ENCODE measurements at places on chromosomes 1 and 21.

- DNase-seq: no peak
Observed at GRCh38 chr1:71362691-71363090, 281.9 kb upstream of the ZRANB2 start.

GRCh38 chr1:2981981-2982614 is 39.2 kb upstream of the ACTRT2 start:
- DNase-seq: no peak

DNA sequence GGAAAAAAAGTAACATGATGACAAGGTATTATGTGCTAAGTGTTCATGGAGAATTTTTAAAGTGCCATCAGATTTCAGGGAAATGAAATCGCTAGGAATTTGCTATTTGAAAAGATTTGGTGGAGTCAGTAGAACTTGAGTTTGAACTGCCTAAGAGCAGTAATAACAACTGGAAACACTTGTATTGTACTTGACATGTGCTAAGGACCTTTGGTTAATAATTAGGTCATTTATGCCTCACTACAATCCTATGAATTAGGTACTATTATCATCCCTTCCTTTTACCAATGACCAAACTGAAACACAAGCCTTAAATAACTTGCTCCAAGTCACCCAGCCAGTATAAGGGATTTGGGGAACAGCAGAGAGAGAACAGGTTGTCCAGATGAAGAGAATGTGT is 133.4 kb downstream of the NTNG1 start:
- DNase-seq: no peak

DNA sequence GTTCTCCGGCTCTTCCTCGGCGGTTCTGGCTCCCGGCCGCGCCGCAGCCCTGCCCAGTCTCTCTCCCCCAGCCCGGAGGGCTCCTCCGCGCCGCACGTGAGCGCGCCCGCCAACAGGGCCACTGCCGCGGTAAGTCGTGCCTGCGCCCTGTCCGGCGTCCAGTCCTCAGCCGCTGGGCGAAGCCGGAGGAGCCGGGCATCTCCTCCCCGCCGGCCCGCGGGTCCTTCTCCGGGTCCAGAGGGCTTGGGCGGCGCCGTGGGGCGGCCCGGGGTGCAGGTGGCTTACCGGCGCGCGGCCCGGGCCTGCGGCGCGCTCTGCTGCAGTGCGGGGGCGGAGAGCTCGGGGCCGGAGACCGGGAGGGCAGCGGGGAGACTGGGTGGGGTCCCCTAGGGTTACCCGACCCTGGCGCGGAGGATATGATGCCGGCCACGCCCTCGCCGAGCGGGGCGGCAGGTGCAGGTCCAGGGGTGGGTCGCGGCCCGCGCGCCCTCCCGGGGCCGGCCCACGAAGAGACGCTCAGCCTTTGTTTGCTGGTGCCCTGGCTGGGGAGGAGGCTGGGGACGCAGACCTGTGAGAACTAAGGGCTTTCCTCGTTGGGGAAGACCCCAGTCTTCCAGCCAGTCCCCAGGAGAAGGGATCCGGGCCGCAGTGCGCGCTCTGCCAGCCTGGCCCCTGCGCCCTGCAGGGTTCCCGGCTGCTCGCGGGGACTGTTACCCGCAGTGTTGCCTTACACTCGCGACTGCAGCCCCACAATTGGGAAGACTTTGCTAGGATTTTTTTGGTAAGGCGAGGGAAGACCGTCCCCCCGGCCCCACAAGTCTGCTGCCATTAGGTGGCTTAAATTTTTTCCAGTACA is at the start of gene DOP1B:
Gene DOP1B, plus strand, starts transcription at position 10 of the 856 bp plus-strand sequence. CDS start 7,910 bp downstream, outside the sequence.
- peak; percentile 42 for DNase-seq

DNA sequence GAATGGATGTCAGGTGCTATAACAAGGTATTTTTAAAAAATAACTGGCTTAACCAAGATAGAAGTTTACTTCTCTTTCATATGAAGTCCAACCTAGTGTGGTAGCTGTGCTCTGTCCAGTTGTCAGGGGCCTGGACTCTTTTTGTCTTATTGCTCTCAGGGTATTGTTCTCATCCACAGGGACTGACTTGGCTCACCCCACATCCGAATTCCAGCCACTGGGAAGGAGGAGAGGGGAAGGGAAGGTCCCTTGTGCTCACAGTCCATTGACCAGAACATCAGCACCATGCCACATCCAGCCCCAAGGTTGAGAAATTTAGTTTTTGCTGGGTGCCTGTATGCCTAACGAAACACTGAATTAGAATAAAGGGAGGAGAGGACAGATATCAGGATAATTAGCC is 8.7 kb downstream of the EEIG2 start:
- DNase-seq: no peak

DNA sequence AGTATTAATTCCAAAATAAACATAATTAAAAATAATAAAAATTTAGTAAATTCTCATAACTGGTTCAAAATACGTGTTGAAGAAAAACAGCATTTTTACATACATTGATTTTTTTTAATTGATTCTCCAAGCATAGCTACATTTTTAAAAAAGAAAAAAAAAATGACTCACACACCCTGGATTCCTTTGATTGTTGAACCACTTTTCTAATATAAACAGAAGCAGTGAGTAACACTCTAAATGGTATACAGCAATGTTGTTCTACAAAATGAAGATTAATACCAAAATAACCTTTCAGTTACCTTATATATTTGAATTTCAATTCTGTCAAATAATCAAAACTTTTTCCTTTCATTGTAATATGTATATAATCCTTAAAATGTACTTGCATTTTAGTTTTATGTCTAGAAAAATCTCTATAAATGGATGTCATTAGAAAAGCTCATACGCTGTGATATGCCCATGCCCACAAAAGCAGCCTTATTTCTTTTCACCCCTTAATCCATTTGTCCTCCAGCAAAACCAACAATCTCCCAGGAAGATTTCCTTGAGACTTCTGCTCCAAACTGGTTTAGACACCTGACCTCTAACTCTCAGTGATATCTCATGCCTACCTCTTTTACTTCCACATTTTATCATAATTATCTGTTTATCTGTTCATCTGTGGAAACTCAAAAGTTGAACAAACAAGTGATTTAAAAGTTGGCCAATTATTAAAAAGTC is 246.4 kb upstream of the NR5A2 start:
- DNase-seq: no peak

- no peak for DNase-seq
Observed at GRCh38 chr1:151705753-151706463, 10.7 kb downstream of the CELF3 start.

DNA sequence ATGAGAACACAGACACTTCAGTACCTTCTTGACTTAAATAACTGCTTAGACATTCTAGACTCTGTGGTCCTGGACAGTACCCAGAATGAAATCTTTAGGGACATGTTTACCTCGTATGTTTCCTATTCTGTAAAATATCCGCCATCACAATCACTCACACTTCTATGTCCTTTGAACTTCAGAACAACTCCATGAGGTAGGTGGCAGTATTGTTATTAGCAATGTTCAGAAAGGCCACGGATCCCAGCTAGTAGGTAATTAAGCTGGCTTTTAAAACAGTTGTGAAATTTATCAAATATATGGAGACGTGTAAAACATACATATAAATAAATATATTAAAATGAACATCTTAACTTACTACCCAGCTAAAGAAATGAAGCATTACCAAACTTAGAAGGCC is 83.4 kb downstream of the CACHD1 start:
- DNase-seq: no peak

DNA sequence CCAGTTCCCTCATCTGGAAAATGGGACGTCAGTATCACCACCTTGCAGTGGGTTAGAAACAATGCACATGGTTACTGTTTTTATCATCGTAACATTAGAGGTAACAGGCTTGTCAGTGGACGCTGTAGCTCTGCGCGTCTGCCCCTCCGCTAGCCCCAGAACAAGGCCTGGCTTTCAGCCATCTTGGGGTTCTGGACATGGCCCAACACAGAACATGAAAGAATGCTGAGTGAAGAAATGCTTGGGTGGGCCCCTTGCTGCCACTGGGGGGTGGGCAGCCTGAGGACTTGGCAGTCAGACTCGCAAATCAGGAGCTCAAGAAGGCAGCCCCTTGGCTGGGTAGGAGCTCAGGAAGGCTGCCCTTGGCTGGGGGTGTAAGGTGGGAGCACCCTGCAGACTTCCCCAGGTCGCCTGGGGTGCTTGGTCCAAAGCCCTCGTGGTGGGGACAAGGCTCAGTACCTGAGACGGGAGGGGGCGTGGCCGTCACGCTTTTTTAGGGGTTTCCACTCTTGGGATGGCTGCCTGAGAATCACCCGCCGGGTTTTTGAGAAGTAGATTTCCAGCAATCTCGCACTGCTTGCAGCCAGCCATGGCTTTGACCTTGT is 51.7 kb downstream of the SLC37A1 start:
- no peak for DNase-seq

- no peak for DNase-seq
Observed at GRCh38 chr1:176826265-176826664, 338.2 kb downstream of the ASTN1 start.

GRCh38 chr1:208279826-208280588 is 35.8 kb upstream of the PLXNA2 start:
- DNase-seq: no peak

DNA sequence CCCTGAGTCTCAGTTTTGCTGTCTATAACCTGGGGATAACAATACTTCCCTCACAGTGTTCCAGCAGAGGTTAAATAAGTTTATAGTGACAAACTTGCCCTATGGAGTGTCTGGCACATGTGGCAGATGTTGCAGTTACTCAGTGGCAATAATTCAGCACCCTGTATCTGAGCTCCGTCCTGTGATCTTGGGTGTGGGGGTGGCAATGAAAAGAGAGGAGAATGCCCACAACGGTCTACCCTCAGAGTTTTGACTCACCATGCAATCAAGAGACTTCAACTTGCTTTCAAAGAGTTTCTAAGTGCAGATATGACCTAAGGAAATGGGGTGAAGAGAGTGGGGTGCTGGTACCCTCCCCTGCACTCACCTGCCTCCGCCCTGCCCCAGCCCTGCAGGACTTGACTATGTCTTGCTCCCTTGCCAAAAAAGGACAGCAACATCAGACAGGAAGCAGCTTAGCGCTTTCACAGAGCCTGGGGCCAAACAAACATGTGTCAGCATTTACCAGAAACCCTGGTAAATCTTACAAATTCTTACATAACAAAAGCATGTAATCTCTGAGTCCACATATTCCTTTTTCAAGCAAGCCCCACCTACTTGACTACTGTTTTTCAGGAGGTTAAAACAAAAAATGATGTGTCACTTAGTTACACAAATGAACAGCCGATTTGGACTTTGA is 185.1 kb upstream of the CAMK1G start:
- no peak for DNase-seq

DNA sequence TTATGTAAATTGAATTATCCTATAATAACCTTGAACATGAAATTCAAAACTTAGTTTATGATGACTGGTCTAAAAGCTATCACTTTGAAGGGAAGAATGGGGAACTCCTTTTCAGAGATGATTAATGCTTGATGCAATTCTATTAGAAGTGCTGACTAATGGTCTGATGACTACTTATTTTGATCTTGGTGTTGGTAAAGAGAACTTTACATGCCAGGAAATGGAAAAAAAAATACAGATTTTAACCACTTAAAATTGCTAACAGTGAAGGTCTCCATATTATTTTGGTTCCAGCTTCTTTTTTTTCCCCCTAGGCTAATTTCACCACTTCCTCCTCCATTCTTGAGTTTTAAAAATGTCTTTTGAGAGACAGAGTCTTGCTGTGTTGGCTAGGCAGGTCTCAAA is 22.9 kb downstream of the S1PR1 start:
- DNase-seq: no peak

DNA sequence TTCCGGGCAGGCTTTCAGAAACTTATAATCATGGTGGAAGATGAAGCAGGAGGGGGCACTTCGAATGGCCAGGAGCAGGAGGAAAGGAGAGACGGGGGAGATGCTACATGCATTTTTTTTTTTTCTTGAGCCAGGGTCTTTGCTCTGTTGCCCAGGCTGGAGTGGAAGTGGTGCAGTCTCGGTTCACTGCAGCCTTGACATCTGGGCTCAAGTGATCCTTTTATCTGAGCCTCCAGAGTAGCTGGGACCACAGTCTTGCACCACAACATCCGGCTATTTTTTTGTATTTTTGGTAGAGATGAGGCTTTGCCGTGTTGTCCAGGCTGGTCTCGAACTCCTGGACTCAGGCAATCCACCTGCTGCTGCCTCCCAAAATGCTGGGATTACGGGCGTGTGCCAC is 61.6 kb downstream of the SELENOF start:
- no peak for DNase-seq

- no peak for DNase-seq
Observed at GRCh38 chr1:28577052-28577678, 14.9 kb upstream of the RAB42 start.

GRCh38 chr1:1346501-1346890 is 2.7 kb downstream of the DVL1 start:
- no peak for DNase-seq

DNA sequence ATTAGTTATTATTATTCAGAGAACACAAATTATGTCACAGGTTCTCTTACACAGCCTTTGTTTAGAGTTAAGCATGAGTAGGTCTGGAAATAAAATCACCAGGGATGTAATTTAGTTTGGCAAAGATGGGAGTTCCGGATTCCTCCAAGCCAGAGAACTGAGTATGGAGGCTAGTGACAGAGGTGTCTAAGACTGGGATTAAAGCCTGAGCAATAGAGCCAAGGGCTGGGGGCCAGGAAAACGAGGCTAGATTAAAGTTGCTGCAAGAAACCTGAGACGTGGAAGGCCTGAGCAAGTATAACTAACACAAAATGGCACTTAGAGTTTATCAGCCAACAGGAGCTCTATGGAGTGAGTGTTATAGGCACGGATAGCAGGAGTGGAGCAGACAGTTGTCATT is 381.6 kb downstream of the SRGAP2C start:
- no peak for DNase-seq

DNA sequence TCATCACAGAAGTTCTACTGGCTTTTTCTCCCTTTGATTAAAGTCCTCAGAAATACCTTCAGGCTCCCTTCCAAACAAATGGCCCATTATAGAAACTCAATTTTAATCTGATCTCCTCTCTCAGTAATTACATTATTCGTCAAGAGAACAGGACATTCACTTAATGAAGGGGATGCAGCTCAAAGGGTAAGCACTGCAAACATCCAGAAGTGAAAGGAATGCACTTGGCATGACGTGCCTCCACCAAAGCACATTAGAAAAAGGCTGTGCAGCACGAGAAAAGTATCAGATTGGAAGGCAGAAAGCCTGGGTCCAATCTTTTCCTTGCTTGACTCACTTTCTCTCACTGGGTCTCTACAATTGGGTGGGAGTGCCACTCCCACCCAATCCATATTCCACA is 222.6 kb upstream of the BEND5 start:
- no peak for DNase-seq

DNA sequence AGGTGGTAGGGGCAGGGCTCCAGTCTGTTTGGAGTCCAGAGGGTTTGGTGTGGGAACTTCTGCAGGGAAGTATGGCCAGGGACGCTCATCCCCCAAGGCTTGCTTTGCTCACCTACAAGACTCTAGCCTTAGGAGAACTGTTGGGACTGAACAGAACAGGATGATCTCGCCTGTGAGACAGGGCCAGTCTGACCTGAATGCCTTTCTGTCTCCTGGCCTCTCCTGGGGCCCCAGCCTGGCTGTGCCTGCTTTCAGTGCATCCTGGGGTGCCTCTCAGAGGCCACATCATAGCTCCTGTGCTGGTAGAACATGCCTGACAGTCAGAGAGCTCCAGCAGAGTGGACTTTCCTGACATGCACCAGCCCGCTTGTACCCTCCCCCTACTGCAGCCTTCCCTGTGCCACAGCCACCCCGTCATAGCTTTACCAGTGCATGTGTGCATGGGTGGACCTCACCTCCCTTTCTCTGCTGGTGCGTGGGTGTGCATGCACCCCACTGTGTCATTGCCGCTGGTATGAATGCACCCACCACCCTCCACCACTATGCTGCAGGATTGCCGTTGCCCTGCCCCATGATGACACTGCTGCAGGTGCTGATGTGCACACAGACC is 165.8 kb downstream of the GIPC2 start:
- DNase-seq: no peak
